GM10248 (cell line): ENCODE measurements at places on chromosomes 6 and 20.
A peak's percentile ranks its signal among the peaks of the same experiment; 100 is the strongest.

DNA sequence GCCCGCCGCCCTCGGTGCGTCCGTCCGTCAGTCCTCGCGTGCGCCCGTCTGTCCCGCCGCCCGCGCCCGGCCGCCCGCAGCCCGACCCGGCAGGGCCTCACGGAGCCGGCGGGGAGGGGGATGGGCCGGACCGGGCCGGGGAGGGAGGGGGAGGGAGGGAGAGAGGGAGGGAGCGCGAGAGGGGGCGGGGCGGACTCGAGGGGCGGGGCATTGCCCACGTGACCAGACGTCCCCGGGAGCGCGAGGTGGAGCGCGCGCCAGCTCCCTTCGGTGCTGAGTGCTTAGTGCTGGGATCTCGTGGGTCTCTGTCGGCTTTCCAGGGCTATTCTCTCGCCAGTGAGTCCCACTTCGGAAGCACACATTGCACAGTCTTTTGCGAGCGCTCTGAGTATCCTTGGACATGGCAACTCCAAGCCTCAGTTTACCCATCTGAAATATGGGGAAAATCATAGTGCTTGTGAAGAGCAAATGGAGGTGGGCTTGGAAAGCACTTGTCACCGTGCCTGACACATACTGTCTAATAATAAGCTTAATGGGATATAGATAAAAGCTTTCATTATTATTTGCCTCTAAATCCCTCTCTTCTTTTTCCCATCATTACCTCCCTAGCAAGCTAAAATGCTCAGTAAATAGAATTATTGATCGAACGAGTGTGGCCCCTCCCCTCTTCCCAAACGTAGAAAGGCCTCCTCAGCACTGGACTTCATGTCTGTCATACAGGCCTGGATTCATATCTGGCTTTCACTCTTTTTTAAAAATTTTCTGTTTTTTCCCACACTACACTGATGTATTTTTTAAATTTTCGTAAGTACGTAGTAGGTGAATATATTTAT lies at the start of gene NCOA6:
Gene NCOA6, minus strand, starts transcription at position 122 of the 833 bp plus-strand sequence. CDS start 43,296 bp downstream, outside the sequence.
- DNase-seq = peak; percentile 91

GRCh38 chr6:79841577-79842375 lies 105.6 kb downstream of the ELOVL4 start:
- no peak for DNase-seq

DNA sequence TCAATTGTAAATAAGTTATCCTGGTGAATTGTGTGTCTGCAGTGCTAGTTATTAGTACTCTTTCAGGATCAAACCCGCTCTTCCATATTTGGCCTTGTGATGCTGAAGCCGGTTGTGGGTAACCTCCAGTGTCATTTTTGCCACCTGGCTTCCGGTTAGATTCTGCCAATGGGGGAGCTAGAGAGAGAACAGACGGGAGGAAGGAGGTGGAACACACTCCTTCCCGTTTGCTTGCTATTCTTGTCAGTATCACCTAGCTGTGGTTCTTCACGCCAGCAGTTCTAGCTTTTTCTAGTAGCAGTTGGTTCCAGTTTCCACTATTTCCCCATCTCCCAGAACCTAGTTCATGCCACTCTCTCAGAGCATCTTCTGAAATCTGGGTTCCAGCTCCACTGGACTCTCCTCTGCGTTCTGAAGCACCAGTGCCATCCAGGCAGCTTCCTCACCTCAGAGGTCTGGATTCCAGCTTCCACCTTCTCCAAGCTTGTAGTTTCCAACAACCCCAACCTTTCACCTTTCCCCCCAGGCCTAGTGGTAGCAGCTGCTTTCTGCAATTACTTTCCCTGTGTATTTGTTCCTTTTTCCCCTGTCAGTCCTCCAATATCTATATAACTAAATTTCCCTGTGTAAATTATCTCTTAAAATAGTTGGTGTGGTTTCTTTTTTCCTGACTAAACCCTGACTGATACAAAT lies 46.9 kb upstream of the LOC128125822 start:
- DNase-seq = peak; percentile 18

- DNase-seq = no peak
Observed at GRCh38 chr6:73937805-73938204, 241.8 kb downstream of the CD109 start.

DNA sequence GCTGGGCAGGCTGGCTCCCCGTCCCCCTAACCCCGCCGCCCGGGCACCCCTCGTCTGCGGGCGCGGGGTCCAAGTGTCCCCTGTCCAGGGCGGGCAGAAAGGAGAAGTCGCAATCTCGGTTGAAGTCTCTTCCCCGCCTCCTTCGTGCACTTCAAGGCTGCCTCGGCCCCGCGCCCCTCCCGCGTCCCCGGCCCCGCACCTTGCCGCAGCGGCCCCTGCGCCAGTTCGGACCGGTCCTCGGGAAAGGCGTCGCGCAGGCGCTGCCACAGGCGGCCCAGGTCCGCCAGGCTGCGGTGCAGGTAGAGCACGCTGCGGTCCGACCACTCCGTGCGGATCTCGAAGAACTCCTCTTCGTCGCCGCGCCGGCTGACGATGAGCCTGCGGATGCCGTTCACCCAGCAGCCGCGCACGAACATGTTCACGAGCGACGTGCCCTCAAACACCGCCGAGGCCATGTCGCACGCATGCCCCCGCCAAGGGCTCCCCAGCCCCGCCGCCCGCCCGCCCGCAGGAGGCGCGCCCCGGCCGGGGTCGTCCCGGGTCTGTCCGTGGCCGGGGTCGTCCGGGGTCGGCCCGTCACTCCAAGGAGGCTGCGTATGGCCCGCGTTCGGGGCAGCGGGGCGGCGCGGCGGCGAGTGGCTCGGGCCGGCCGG lies at the start of gene PXDC1:
Gene PXDC1, minus strand, starts transcription at position 637 of the 653 bp plus-strand sequence. Its CDS starts 182 bp downstream, at position 455.
- DNase-seq = no peak

GRCh38 chr6:18264219-18264922 lies at the start of gene DEK:
DEK (minus strand) TSS chr6:18264530; CDS start chr6:18263987, 543 bp downstream.
- DNase-seq = peak; percentile 80

DNA sequence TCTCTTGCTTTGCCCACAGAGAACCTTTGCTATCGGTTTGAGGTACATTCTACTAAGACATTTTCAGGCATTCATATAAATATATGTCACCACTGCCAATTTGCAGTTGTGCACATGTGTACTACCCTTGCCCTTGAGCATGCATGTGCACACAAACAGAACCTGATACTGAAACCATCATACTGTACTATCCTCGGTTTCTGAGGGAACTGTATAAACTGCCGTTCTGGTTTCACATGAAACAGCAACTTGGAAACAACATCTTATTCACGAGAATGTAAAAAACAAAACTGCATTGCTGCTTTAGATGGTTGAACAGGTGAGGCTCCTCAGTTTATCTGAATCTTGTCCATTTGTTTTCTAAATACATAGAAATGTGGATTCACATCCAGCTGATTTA lies 151.2 kb upstream of the TMEM170B start:
- peak; percentile 61 for DNase-seq
